ENCODE measurements at places on chromosomes 6 and 20.
A peak's percentile ranks its signal among the peaks of the same experiment; 100 is the strongest.

DNA sequence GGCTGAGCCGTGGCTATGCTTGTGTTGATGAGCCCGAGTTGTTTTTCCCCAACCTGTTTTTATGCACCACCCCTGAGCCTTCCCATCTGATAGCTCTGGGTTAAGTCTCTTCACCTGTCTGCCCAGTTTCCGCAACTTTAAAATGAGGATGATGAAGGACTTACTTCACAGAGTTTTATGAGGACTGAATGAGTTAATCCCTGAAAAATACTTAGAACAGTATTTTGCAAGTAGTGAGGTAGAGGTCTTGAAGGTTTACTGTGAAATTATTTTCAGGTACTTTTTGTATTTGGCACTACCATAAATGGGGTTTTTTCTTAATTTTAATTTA is 3.2 kb downstream of the MTG2 start:
- DNase-seq: no peak

DNA sequence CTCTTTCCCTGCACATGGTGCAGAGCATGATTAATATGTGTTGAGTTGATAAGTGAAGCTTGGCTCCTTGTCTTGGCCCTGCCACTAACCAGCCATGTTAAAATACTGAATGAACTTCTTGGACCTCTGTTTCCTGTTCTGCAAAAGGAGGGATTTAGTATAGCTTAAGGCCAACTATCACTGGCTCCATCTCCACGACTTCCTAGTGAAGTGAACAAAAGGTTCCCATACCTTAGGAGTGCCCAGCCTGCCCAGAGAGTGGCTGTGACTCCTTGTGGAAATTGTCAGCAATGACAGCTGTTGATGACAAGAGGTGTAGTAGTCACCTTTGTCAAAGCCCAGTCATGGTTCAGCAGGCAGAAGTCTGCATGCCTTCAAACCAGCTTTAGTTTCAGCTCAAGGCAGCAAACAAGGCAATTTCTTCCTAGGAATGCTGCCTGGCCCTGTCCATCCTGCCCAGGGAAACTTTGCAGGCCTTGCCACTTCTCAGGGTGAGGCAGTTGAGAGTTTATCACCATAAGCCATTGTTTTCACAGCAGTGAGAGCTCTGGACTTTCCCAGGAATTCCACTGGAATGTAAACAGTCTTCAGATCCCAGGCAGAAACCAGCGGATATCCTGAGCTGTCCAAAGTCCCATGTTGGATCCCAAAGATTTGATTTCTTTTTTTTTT is 169.7 kb upstream of the TNFAIP3 start:
- DNase-seq: no peak

- no peak for DNase-seq
Measured at GRCh38 chr6:31165986-31166385, 4.5 kb downstream of the POU5F1 start.

DNA sequence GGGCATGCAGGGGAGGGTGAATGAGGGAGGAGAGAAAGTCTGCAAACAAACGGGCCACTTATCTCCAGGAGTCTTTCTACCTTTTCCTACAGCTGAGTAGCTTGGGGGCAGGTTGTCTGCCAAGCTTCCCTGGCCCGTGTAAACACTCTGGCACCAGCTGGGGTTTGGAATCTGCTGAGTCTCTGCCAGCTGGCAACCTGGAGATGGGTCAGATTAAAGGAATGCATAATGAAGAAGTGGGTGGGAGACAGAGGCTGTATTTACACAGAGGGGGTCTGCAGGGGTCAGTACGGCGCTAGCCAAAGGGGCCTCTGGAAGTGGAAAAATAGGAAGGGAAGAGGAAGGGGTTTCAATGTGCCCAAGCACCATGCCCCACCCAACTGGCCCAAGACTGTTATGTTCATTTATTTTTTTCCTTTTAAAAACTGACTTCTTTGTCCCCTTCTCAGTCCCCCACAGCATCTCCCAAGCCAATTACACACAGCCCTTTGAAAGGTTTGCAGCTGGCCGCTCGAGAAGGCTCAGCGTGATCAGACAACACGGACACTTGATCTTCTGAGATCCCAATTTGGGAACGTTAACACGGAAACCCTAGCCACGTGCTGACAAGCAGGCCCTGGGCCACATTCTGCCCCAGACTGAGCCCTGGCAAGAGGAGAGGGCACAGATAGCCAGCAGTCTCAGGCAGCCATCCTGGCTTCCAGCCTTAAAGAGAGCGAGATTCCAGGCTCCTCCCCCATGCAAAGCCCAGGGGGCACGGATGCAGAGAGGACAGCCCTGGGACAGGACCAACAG is 25.2 kb downstream of the TRAM2 start:
- no peak for DNase-seq

- DNase-seq: no peak
Measured at GRCh38 chr6:110392727-110393126, 22.6 kb downstream of the DDO start.

- no peak for DNase-seq
Measured at GRCh38 chr6:24658573-24659560, 7.8 kb downstream of the TDP2 start.

DNA sequence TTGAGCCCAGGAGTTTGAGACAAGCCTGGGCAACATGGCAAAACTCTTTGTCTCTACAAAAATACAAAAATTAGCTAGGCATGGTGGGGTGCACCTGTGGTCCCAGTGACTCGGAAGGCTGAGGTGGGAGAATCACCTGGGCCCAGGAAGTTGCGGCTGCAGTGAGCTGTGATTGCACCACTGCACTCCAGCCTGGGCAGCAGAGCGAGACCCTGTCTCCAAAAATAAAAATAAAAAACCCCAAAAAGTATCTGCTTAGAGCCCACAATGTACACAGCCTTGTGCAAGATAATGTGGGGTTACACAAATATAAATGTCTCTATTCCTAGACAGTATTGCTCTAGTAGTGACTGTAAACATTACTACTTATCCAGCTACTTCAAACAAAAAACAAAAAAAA is 5.9 kb downstream of the ESF1 start:
- DNase-seq: no peak

GRCh38 chr6:89146718-89147700 is 1.2 kb downstream of the PM20D2 start:
- peak; percentile 39 for DNase-seq

- DNase-seq: peak; percentile 42
Measured at GRCh38 chr20:51966296-51966971, 164.1 kb upstream of the SALL4 start.

- DNase-seq: no peak
Measured at GRCh38 chr20:19881080-19881840, 123.2 kb downstream of the RIN2 start.

DNA sequence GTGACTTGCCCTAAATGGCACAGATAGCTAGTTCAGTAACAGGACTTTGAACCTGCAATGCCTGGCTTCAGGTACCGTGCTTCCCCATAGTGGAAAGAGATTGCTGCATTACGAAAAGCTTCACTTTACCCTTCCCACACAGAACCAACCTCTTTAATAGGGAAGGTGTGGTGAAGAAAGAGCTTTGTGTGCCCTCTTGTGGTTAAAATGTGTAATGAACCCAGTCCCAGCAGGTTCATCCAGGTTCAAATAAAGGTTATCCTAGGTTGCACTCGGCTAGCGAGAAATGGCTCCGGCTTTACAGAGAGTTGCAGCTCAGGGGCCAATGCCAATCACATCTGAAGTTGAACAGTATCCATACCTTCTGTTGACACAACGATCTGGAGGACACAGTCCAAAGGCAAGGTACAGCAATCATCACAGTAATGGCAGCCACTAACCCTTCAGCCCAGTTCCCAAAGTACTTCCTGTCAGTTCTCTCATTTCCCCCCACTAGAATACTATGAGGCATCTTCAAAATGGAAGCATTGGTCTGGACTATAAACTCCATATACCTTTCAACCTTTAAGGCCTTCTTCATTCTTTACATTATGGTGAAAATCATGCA is 3.0 kb downstream of the DEFB115 start:
- peak; percentile 22 for DNase-seq

GRCh38 chr6:2209226-2209809 is 36.1 kb downstream of the GMDS start:
- DNase-seq: peak; percentile 36

GRCh38 chr6:140785926-140786325 is 1346.8 kb upstream of the GJE1 start:
- DNase-seq: no peak

- no peak for DNase-seq
Measured at GRCh38 chr20:61253264-61253639, 1.2 kb downstream of the CDH4 start.

- DNase-seq: no peak
Measured at GRCh38 chr6:15090145-15090579, 155.7 kb upstream of the JARID2 start.

- DNase-seq: no peak
Measured at GRCh38 chr6:169452869-169453620, 199.4 kb upstream of the THBS2 start.

GRCh38 chr20:60261333-60261732 is 303.1 kb downstream of the CDH26 start:
- DNase-seq: no peak

DNA sequence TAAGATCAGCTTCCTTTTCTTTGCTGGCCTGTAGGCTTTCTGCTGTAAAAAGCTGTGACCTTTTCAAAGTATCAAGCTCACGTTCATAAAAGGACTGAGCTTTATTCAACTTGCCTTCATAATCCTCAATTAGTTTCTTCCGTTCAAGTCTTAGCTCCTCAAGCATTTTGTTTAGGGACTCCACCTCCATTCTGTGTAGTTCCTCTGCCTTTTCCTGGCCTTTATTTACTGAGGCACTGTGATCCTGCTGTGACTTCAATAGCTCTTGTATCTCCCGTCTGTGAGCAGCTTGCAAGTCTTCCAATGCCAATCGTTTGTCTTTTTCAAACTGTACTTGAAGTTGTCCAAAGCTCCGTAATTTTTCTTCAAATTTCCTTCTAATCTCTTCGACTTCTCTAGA is 54.4 kb downstream of the FAM184A start:
- no peak for DNase-seq

DNA sequence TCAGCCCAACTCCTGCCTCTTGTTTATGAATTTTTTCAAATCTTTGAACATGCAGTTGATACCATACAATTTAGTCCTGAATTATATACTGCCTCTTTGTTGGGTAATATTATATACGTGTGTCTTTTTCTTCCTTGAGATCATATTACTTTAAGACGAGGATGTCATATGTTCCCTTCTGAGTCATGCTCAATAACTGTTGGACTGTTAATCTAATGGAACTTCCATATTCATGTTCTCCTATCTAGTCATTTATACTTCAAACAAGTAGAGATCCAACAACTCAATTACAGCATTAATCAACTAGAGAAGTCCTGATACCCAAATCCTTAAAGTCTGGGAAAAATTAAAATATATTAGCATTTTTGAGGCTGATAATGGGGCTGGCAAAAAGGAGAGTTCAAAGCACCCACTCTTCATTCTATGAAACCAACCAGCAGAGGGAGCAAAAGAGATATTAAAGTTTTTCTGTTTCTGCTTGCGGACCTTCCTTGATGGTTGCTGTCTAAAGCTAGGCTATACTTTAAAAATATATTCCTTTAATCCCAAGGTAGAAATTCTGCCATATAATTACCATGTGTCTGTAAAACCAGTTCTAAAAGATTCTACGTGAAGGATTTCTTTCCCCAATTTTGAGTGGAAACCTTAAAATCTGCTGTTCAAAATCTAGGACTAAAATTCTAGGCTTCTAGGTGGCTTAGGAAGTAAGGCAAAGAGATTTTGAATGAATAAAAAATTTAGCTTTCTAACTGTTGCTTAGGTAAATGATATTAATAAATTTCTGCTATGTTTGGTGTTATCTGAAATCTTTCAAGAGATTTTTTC is 498.9 kb downstream of the BCKDHB start:
- DNase-seq: peak; percentile 25

DNA sequence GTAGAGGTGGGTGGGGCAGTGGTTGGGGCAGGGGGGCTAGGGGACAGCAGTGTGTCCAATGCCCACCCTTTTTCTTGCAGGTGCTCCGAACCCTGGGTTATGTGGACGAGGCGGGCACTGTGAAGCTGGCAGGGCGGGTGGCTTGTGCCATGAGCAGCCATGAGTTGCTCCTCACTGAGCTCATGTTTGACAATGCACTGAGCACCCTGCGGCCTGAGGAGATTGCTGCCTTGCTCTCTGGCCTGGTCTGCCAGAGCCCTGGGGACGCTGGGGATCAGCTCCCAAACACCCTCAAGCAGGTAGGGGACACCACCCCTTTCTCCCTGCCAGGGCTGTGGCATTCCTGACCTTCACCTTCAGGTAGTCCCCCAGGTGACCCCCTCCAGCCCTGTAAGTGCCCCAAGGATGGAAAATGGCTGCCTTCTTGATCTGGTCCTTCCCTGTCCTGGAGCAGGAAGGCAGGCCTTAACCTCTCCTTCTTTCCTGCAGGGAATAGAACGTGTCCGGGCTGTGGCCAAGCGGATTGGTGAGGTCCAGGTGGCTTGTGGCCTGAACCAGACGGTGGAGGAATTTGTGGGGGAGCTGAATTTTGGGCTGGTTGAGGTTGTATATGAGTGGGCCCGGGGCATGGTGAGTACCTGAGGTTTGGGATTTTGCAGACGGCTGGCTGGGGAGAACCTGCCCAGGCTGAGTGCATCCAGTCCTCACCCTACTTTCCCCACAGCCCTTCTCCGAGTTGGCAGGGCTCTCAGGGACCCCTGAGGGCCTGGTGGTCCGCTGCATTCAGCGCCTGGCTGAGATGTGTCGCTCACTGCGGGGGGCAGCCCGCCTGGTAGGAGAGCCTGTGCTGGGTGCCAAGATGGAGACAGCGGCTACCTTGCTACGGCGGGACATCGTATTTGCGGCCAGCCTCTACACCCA is 2.9 kb downstream of the DXO start:
- no peak for DNase-seq

GRCh38 chr6:6873778-6874177 is 234.0 kb upstream of the RREB1 start:
- no peak for DNase-seq

DNA sequence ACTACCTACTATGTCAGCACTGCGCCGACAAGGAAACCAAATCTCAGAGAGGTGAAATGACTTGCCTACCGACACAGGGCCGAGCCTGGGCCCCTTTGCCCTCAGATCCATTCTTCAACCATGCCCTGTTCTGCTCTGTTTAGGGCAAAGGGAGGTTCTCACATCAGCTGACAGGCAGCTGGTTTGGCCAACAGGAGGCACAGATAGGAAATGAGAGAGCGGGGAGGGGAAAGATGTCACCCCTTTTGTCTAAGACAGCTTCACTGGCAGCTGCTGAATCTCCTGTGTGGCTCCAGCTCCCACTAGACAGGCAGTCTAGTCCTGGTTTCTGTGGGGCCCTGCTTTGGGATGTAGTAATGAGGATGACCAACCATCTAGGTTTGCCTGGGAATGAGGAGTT is 158.7 kb downstream of the TMEM200A start:
- no peak for DNase-seq

- DNase-seq: no peak
Measured at GRCh38 chr6:156960525-156960924, 183.3 kb downstream of the ARID1B start.

GRCh38 chr20:36483209-36483918 is 58.0 kb upstream of the MYL9 start:
- DNase-seq: no peak

- no peak for DNase-seq
Measured at GRCh38 chr6:92767101-92767500, 652.3 kb downstream of the EPHA7 start.

- DNase-seq: no peak
Measured at GRCh38 chr20:63273059-63273579, 506 bp downstream of the ARFGAP1 start.

- DNase-seq: peak; percentile 54
Measured at GRCh38 chr6:3162565-3163247, 5.4 kb upstream of the TUBB2A start.

GRCh38 chr6:142380626-142381025 is 78.8 kb downstream of the ADGRG6 start:
- DNase-seq: no peak

- no peak for DNase-seq
Measured at GRCh38 chr6:20574355-20574754, 40.1 kb downstream of the CDKAL1 start.
